Immature natural killer cell (primary cell): ENCODE measurements at places on chromosomes 5 and 9.
A peak's percentile ranks its signal among the peaks of the same experiment; 100 is the strongest.

GRCh38 chr9:93814077-93814956, 140.8 kb downstream of the BARX1 start:
- no peak for DNase-seq

DNA sequence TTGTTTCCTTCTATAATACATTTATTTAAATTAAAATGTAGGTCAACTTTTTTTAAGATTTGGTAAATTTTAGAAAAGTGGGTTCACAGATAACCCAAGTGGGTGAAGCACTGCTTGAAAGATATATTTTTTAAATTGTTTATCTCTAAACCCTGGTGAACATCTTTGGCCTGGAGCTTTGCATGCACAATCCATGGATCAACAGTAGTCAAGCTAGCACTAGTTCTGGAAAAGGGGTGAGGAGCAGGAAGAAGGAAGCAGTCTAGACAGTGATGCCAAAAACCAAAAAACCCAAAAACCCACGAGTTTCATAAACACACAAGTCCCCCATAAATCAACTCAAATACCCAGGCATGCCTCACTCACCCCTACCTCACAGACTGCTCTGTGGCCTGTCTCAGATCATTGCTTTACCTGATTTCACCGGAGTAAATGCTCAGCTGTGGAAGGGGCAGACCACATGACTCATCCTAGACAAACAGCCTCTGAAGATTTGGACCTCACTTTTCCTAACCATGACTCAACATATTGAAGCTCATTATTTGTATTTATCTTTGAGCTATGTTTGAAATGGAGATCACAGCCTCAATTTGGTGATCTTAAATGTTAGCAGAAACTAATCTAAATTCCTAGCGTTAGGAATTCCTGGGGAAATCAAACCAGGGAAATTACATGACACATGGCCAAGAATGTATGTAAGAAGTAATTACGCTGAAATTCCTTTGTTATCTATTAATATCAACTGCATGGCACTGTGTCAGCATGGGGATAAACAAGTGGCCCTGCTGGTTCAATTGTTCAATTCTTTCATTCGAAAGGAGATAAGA, 149.6 kb downstream of the ZNF608 start:
- no peak for DNase-seq

DNA sequence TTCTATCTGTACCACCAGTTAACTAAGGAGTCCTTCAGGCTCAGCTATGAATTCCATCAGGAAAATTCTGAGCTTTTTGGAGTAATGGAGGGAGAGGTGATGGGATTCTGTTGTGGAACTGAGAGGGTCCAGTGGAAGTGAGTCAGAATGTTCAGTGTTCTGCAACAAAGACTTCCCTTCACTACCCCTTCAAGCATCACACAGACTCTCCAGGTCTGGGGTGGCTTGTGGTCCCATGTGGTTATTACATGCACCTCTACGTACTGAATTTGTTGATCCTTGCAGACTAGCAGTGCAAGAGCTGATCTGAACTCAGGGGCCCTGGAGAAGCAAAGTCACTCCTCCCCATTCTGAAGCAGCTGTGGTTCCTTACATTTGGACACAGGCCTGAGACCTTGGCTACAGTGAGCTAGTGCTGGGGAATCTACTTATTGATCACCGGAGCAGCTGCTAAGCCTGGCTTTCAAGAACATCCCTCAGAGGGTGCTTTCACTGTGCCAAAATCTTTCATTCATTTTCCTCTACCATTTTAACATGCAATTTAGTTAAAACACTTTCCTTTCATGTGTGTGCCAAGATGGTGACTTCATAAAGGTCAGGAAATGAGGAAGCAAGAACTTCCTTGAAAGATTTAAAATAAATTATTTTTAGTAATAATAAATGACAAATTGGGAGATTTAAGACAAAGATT, 75.0 kb upstream of the TNC start:
- no peak for DNase-seq

- DNase-seq: no peak
These were observed 34.0 kb upstream of the FLT4 start for GRCh38 chr5:180683220-180683922.

- DNase-seq: no peak
These were observed 25.1 kb upstream of the UGCG start for GRCh38 chr9:111871499-111871855.

GRCh38 chr9:130187523-130187846, 15.3 kb downstream of the NCS1 start:
- DNase-seq: no peak

DNA sequence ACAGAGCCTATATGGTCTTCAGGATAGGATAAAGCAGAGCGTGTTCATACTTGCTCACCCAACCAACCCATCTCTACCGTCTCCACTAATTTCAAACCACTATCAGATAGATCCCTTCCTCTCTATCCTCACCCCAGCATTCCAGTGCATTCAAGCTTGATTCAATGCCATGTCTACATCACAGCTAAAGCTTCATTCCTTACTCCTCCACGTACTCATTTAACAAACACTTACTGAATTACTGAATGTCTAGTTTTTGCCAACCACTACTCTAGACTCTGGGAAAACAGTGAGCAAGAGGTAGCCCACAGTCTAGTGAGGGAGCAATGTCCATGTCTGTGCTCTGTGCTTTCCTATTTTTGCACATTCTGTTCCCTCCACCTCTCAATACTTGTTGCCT, 163.5 kb upstream of the MSX2 start:
- no peak for DNase-seq

- peak; percentile 41 for DNase-seq
These were observed 185.7 kb upstream of the IL12B start for GRCh38 chr5:159515909-159516415.

- no peak for DNase-seq
These were observed 92.7 kb upstream of the PHYKPL start for GRCh38 chr5:178325311-178325678.

DNA sequence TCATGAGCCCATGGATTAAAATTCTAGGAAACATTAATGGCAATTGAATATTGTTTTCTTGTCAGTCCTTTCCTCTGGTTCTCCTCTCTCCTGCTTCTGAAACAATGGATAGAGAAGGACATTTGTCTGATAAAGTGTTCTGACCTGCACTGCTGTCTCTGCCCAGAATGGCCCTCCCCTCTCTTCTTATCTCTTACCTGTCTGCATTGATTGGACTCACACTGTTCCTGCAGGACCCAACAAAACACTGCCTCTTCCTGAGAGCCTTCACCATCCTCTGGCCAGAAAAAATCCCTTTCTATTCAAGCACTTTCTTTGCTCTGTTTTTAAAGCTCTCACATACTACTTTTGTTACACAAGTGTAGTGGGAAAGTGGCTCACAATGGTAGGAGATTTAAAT, 143.8 kb upstream of the DHFR start:
- DNase-seq: no peak

DNA sequence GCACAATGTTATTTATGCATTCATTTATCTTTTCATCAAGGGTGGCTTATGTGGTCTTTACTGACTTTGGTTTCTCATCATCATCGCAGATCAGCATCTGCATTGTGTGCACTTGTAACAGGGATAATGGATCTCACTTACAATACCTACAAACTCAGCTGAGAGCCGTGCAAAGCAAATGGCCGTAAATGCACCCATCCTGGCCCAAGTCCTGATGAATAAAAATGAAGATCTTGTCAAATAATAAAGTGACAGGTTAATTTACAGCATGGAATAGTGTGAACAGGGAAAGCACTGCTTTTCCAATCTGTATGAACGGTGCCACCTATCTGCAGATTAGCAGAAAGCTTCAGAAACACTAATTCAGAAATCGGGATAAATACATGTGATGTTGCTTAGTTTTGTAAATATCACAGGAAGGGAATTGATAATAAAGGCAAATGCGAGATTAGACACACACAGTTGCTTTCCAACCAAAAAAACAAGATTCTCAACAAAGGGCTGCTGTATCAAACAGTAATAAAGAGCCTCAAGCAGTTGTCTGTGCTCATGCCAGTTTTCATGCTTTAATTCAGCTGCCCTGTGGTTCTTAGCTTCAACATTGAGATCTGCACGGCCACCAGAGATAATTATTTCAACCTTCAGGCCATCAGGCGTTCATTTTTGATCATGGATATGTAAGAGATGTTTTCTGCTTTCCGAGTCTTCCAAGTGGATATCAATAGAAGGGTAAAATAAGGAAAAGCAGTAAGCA, 153.4 kb upstream of the POU5F2 start:
- DNase-seq: no peak

GRCh38 chr9:121235512-121235911, 32.5 kb upstream of the GSN start:
- no peak for DNase-seq

DNA sequence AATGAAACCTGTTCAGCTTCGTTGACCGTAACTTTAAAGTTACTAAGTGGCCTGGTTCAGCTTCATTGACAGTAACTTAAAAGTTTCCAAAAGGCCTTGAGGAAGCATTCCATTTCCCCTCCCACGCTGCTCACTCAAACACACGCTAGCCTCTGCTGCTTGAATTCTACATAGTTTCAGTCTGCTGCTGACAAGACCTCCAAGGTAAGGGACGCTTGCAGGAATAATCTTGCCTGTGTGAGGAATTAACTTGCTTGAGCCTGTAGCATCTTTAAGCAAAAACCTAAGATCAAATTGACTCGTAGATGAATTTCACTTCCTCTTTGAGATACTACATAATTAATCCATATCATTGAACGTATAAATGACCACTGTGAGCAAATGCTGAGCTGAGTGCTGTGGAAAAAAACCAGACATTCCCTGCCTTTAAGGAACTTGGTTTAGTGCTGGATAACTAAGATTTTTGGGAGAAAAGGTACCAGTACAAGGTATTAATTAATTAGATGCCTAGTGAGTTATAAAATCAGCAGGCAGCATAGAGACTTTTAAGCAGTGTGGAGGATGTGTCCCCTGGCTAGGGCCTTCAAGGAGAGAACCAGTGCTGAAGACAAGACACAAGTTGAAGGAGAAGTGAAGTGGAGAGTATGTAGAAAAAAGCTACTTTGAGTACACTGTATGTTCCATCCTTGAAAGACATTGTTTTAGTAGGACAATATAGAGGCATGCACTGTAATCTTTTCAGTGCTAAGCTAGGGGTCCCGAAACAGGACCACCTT, 39.2 kb downstream of the GRAMD2B start:
- no peak for DNase-seq

DNA sequence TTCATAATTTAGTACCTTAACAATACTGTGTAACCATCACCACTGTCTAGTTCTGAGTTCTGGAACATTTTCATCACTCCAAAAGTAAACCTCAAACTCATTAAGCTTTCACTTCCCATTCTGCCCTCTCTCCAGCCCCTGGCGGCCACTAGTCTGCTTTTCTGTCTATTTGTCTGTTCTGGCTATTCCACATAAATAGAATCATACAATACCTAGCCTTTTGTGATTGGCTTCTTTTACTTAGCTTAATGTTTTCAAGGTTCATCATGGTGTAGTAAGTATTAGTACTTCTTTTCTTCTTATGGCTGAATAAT, 138.7 kb downstream of the RAPGEF6 start:
- no peak for DNase-seq

DNA sequence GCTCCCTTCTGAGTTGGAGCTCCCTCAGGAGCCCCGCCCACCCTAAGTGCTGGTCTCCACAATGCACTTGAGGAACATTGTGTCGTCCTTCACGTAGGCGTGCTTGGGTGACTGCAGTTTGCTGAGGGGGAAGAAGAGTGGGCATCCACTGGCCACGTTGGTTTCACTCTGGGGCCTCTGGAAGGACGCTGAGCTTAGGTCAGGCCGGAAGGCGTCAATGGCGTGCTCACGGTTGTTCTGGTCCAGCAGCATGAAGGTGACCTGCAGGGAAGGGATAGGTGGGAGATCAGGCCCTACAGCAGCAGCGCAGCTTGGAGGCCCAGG, 21.7 kb downstream of the TRAF1 start:
- no peak for DNase-seq

GRCh38 chr5:10726179-10726912, 34.7 kb downstream of the DAP start:
- DNase-seq: no peak

GRCh38 chr5:66249920-66250319, 105.8 kb downstream of the SREK1 start:
- DNase-seq: no peak

DNA sequence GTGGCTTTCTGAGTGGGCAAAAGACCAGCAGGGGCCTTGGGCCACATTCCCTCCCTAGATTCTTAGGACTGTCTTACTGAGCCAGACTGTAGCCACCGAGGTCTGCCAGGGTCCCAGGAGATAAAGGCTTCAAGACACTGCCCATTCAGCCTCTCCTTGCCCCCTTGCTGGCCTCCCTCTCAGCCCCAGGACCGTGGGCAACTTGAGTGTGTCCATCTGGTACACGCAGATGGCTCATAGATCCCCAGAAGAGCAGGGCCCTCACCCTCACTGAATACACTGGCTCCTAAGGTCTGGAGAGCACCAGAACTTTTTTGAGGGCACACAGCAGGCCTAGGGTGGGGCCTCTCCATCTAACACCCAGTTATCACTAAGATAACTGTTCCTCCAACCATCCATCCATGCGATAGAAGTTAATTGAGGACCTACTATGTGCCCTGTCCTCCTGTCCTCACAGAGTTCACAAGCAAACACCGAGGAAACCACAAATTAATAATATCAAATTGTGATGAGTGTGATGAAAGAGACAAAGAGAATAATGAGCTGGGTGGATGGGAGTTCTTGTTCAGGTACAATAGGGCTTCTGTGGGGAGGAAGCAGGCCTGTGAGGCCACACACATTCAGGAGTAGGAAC, 4.9 kb upstream of the PDGFRB start:
- no peak for DNase-seq

DNA sequence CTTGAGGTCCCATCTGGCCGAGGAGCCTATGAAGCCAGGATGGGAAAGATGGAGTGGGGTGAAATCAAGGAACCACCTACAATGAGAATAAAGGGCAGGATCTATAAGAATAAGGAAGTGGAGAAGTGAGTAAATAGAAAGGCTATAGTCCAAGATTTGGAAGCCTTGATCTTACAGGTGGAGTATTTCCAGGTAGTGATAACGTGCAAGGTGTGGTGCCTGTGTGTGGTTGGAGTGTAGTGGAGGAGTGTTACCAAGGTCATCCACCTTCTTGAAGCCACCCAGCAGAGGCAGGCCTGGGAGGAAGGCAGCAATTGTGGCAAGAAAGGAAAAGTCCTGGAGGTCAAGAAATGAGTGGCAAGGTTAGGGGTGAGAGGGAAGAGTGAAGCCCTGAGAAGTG, 72.9 kb downstream of the IQGAP2 start:
- DNase-seq: no peak
